ENCODE measurements at places on chromosomes 2 and 18. TPM values are rescaled to one million over a fixed set of nuclear protein-coding genes. Genes with fewer than 3 reads are reported as not detected.

DNA sequence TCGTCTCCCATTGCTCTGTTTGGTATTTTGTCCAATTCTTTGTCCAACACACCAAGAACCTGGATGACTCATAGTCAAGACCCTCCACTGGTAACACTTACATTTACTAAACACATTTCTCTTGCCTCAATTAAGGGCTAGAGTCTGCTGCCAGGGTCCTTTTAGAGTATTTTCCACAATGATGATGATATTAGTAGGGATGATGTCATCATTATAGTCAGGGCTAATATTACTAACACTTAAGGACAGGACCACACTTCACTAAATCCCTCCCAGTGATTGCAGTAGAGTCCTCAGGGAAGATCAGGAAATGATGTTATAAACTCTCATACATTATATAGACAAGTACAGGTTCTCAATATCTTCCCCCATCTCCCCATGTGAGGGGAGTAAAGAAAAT lies 13.6 kb upstream of the SS18 start:
- H3K4me1 ChIP-seq: no peaks in the 10 kb centered on the region
- H3K27ac ChIP-seq: no peak overlapping the region
- no peaks in the 10 kb centered on the region for H3K36me3 ChIP-seq
- no peak overlapping the region for H3K4me3 ChIP-seq
- H3K27me3 ChIP-seq: no peaks in the 10 kb centered on the region
- DNase-seq: no peak

Gene SLC9A2
- total RNA-seq: 1.0 TPM

GRCh38 chr2:23526835-23527790 lies 142.1 kb downstream of the KLHL29 start:
- no peak overlapping the region for H3K4me3 ChIP-seq
- no peaks in the 10 kb centered on the region for H3K36me3 ChIP-seq
- no peaks in the 10 kb centered on the region for H3K27me3 ChIP-seq
- no peak overlapping the region for H3K27ac ChIP-seq
- peaks cover 32% of the 10 kb centered on the region for H3K4me1 ChIP-seq

DNA sequence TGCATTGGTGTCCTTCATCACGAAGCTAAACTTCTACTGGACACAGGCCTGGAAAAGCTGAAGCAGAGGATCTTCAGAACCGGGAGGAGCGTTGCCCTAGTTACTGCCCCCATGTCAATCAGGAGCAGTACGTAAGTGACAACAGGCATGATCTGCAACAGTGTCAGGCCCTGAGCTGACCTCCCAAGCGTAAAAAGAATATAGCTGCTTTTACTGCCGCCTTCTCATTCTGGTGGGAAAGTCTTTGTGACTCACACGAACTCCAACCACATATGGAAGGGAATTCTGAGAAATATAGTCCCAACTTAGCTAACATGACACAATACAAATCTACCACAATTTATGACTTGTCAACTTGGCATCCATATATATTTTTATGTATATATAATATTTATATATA lies 1007.7 kb upstream of the CDH2 start:
- no peak for DNase-seq
- H3K4me1 ChIP-seq: no peaks in the 10 kb centered on the region
- H3K36me3 ChIP-seq: no peaks in the 10 kb centered on the region
- H3K27me3 ChIP-seq: no peaks in the 10 kb centered on the region

DNA sequence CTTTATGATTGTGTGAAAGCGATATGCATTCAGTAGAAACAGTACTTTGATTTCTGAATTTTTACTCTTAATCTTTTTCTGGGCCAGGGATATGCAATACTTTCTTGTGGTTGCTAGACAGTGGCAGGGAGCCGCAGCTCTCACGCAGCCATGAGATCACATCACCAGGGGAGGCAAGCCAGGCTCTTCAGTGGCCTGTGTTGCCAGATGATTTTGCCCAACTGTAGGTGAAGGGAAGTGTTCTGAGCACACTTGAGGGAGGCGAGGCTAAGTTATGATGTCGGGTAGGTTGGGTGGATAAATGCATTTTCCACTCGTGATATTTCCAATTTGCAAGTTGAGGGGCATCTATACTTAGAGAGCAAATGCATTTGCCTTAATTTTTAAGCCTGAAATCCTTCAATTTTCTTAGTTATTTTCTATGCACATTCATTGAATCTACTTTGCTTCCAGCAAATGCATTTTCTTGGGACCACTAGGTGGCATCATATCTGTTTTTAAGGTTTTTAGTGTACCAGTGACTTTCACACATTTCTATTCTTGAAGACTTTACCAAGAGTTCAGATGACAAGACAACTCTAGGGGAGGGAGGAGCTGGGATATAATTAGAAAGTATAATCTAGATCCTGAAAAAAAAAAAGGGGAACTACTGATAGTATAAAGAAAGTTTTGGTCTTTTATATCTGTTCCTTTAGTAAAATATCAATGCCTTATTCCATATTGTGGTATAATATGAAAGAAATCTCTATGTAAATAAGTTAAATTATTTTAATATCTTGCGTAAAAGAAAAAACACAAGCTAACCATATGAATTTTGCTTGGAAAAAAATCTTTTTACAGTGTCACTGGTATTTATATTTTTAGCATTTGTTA lies 643.3 kb downstream of the SOCS6 start:
- H3K27me3 ChIP-seq: no peaks in the 10 kb centered on the region
- H3K27ac ChIP-seq: no peak overlapping the region
- H3K4me3 ChIP-seq: no peak overlapping the region
- DNase-seq: no peak
- no peaks in the 10 kb centered on the region for H3K36me3 ChIP-seq

Gene BUB1
- not detected for total RNA-seq

DNA sequence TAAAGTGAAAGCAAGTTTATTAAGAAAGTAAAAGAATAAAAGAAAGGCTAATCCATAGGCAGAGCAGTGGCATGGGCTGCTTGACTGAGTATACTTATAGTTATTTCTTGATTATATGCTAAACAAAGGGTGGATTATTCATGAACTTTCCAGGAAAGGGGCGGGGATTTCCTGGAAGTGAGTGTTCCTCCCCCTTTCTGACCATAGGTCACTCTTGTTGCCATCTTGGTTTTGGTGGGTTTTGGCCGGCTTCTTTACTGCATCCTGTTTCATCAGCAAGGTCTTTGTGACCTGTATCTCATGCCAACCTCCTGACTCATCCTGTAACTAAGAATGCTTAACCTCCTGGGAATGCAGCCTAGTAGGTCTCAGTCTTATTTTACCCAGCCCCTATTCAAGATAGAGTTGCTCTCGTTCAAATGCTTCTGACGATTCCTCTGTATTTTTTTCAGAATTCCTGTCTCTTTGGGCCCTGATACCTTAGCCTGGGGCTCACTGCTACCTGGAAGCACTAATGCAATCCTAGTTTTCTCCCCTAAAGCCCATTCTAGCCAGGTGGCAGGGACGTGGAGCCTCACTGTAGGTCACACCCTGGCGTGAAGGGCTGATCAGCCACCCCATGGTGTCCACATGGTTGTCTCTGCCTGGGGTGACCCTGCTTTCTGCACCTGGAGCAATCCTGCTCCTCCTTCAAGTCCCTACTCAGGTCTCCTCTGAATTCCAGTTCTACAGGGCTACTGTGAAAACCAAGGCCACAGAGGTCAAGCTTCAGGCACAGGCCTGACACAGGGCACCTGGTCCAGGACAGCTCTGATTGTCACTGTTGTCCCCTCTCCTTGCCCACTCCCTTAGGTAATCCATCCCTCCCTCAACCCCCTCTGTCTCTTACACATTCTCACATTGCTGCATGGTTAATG lies 6.0 kb upstream of the SLC35F6 start:
- no peak overlapping the region for H3K27ac ChIP-seq
- DNase-seq: peak; percentile 47
- H3K4me1 ChIP-seq: peaks cover 4% of the 10 kb centered on the region
- no peaks in the 10 kb centered on the region for H3K27me3 ChIP-seq
- no peaks in the 10 kb centered on the region for H3K36me3 ChIP-seq
- no peak overlapping the region for H3K4me3 ChIP-seq

DNA sequence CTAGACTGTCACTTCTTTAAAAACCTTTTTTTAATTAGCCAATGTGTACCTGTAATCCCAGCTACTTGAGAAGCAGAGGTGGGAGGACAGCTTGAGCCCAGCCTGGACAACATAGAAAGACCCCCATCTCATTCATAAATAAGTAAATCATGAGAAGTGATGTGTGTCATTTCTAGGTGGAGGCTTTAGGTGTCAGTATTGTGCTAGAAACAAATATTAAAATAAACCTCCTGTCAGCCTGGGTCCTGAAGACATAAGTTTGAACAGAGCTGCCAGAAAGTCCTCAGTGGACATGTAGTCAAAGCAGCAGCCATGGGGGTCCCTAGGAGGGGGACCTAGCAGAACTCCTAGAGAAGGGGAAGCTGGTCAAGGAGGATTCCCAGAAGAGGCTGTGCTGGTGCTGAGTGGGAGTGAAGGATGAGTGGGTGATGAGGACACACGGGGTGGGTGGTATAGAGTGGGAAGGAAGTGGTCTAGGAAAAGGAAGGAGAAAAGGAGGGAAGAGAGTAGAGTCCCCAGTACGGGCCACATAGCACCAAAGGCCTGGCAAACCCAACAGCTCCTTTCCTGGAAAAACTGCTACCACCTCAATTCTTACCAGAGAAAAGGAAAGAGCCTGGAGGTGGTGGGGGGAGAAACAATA lies 316.6 kb upstream of the NCKAP5 start:
- no peak overlapping the region for H3K4me3 ChIP-seq
- no peaks in the 10 kb centered on the region for H3K27me3 ChIP-seq
- no peaks in the 10 kb centered on the region for H3K4me1 ChIP-seq
- no peak overlapping the region for H3K27ac ChIP-seq
- H3K36me3 ChIP-seq: no peaks in the 10 kb centered on the region

Gene MIB1
- total RNA-seq: 13.8 TPM

DNA sequence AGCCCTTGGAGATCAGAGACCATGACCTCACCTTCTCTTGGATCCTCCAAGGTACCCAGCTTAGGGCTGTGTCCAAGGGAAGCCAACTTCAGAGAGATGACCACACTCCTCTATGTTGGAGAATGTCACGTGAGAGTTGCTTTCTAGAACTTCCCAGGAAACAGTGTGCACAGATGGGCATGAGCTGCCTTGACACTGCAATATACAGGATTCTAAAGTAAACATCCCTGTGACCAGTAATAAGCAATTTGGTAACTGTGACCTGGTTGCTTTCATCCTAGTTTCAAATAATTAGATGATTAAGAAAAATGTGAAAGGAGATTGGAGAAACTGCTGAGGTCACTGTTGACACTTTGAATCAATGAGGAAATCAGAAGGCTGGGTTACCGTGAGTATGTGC lies 181.1 kb upstream of the EPAS1 start:
- no peaks in the 10 kb centered on the region for H3K27me3 ChIP-seq
- H3K27ac ChIP-seq: no peak overlapping the region
- H3K4me1 ChIP-seq: no peaks in the 10 kb centered on the region
- H3K4me3 ChIP-seq: no peak overlapping the region

GRCh38 chr2:67037655-67038054 lies 359.5 kb upstream of the ETAA1 start:
- H3K27me3 ChIP-seq: no peaks in the 10 kb centered on the region
- H3K4me1 ChIP-seq: peaks cover 91% of the 10 kb centered on the region
- H3K27ac ChIP-seq: peak overlapping the region; percentile 91
- H3K4me3 ChIP-seq: no peak overlapping the region

Gene WDPCP
- 8.3 TPM for total RNA-seq

- H3K4me3 ChIP-seq: no peak overlapping the region
- no peak overlapping the region for H3K27ac ChIP-seq
- no peaks in the 10 kb centered on the region for H3K36me3 ChIP-seq
- no peak for DNase-seq
These were observed 153.5 kb upstream of the CAVIN2 start for GRCh38 chr2:192000196-192000980.

- no peak overlapping the region for H3K4me3 ChIP-seq
- no peaks in the 10 kb centered on the region for H3K27me3 ChIP-seq
- H3K36me3 ChIP-seq: peaks cover 12% of the 10 kb centered on the region
- no peak overlapping the region for H3K27ac ChIP-seq
- no peak for DNase-seq
These were observed 42.4 kb downstream of the TRIP12 start for GRCh38 chr2:229879191-229879950.

DNA sequence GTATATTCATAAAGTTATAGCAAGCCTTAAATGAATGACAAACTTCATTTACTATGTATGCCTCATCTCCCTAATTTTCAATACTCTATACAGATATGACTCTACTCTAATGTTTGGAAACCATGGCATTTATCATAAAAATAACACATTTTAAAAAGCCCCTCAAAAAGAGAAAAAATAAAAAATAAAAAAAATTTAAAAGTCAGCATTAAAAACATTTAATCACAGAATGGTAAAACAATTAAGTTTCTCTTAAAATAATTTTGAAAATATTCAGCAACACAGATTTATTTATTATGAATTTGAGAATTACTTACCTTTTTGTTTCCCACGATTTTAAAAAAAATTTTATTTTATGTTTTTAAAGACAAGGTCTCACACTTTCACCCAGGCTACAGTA lies 65.0 kb upstream of the CDKL4 start:
- no peak overlapping the region for H3K27ac ChIP-seq
- no peaks in the 10 kb centered on the region for H3K27me3 ChIP-seq
- DNase-seq: no peak
- H3K36me3 ChIP-seq: no peaks in the 10 kb centered on the region
- no peaks in the 10 kb centered on the region for H3K4me1 ChIP-seq

DNA sequence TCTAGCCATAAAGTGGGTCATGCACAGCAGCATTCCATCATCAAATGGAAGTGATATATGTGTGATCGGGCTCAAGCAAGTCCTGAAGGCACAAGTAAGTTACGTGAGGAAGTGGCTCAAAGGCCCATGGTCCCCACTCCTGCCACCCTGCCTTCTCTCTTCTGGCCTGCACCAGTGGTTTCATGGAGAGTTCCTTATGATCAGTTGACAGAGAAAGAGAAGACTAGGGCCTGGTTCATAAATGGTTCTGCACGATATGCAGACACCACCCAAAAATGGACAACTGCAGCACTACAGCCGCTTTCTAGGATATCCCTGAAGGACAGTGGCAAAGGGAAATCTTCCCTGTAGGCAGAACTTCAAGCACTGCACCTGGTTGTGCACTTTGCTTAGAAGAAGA lies 412.6 kb upstream of the SMIM21 start:
- no peak overlapping the region for H3K4me3 ChIP-seq
- no peak overlapping the region for H3K27ac ChIP-seq
- H3K36me3 ChIP-seq: no peaks in the 10 kb centered on the region
- no peaks in the 10 kb centered on the region for H3K4me1 ChIP-seq
- no peaks in the 10 kb centered on the region for H3K27me3 ChIP-seq

- no peak overlapping the region for H3K27ac ChIP-seq
- no peak for DNase-seq
- H3K4me3 ChIP-seq: no peak overlapping the region
- no peaks in the 10 kb centered on the region for H3K27me3 ChIP-seq
- no peaks in the 10 kb centered on the region for H3K36me3 ChIP-seq
- H3K4me1 ChIP-seq: no peaks in the 10 kb centered on the region
These were observed 385.4 kb upstream of the CDH7 start for GRCh38 chr18:65365245-65365980.

DNA sequence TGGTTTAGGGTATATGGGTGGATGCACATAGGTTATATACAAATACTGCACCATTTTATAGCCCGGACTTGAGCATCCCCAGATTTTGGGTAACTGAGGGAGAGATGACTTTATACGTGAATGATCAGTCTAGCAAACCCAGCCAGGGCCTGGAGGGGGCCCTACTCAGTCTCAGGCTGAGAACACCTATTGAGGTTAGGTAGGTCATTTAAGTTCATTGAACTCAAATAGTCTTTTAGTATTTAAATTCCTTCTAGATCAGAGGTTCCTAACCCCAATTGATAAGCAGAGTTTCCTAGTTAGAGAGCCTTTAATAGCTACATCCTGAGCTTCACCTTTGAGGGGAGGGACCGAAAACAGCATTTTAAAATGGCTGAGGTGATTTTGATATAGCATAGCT lies 487.0 kb downstream of the DCC start:
- no peaks in the 10 kb centered on the region for H3K27me3 ChIP-seq
- no peaks in the 10 kb centered on the region for H3K36me3 ChIP-seq
- H3K4me3 ChIP-seq: no peak overlapping the region
- no peak for DNase-seq
- H3K4me1 ChIP-seq: peaks cover 8% of the 10 kb centered on the region

Gene ARHGEF4
- 28.8 TPM for total RNA-seq

Gene SCN9A
- total RNA-seq: 11.9 TPM

Gene AGXT
- 1.6 TPM for total RNA-seq

Gene REG3A
- 351 TPM for total RNA-seq
